Chondrocyte (in vitro differentiated cells): ENCODE measurements at places on chromosomes 1 and 21. TPM values are rescaled to one million over a fixed set of nuclear protein-coding genes. Genes with fewer than 3 reads are reported as not detected.

GRCh38 chr1:30287976-30288375, 435.4 kb downstream of the MATN1 start:
- H3K27me3 ChIP-seq: peaks cover 25% of the 10 kb centered on the region
- DNase-seq: no peak
- no peaks in the 10 kb centered on the region for H3K36me3 ChIP-seq
- no peak overlapping the region for H3K27ac ChIP-seq
- H3K4me1 ChIP-seq: no peaks in the 10 kb centered on the region

DNA sequence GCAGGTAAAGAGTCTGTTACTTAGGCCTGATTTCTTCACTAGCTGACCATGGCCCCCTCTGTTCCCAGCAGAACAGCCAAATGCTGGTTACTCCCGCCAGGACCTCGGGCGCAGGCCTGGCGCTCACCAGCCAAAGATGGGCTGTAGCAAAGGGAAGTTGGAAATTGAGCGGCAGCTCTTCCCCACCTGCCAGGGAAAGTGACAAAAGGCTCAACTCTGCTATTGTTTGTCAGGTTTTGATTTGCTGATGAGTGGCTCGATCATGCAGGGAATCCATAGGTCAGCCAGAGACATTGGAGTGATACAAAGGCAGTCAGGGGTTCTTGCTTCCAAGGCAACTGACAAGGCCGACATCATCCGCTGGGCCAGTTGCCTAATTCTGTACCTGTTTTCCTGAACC, 120.1 kb downstream of the ASTN1 start:
- H3K4me1 ChIP-seq: no peaks in the 10 kb centered on the region
- no peak overlapping the region for H3K27ac ChIP-seq
- no peak for DNase-seq
- no peak overlapping the region for H3K4me3 ChIP-seq

DNA sequence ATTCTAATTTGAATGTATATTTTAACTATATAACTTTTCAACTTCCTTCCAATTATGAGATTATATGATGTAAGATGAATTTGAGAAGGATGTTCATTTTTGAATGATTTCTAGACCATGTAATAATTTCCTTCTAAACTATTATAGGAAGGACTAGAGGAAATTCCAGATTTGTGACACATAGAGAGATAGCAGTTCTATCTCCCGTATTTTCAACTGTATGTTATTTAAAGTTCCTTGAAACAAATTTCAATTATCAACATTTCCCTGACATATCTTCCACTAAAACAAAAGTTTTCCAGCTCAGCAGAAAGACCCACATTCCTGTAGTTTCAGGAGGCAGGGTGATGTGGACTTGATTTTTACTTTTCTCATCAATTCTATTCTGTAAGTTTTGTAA, 396.7 kb upstream of the C1orf87 start:
- DNase-seq: no peak
- H3K4me1 ChIP-seq: peaks cover 17% of the 10 kb centered on the region
- H3K27ac ChIP-seq: peak overlapping the region; percentile 8

- no peaks in the 10 kb centered on the region for H3K27me3 ChIP-seq
- H3K4me1 ChIP-seq: peaks cover 14% of the 10 kb centered on the region
- H3K27ac ChIP-seq: no peak overlapping the region
- H3K36me3 ChIP-seq: no peaks in the 10 kb centered on the region
Measured at GRCh38 chr1:51309291-51309690, 21.1 kb downstream of the TTC39A start.

F13B gene
- not detected in 3 replicates for total RNA-seq

DNA sequence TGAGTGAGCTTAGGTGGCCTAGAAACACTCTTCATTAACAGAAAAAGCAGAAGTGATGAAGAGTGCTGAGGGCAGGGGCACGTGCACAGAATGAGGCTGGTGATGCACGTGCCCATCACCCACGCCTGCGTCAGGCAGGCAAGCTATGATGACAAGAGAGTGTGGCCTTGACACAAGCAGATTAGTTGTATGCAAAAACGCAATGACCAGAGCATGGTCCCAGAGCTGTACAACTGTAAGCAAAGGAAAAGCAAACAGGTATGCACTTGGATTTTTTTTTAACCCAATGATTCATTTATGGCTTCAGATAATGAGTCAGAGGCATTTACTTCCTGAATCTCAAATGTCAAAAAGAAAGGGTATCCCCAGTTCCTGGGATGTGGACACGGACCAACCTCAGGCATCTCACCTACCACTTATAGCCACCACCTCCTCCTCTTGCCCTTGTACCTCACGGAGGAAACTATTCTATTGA, 9.1 kb upstream of the TMEM61 start:
- H3K4me3 ChIP-seq: no peak overlapping the region
- DNase-seq: no peak
- no peaks in the 10 kb centered on the region for H3K36me3 ChIP-seq
- H3K27me3 ChIP-seq: peaks cover 5% of the 10 kb centered on the region
- H3K4me1 ChIP-seq: peaks cover 17% of the 10 kb centered on the region

GRCh38 chr1:24319312-24319863, at the start of gene GRHL3:
GRHL3 (plus strand) TSS chr1:24319357; CDS start chr1:24319552, 195 bp downstream.
- peaks cover 36% of the 10 kb centered on the region for H3K4me1 ChIP-seq
- no peaks in the 10 kb centered on the region for H3K36me3 ChIP-seq
- H3K27me3 ChIP-seq: peaks cover 22% of the 10 kb centered on the region

- peaks cover 4% of the 10 kb centered on the region for H3K36me3 ChIP-seq
- no peak for DNase-seq
- H3K4me1 ChIP-seq: peaks cover 17% of the 10 kb centered on the region
- no peaks in the 10 kb centered on the region for H3K27me3 ChIP-seq
- peak overlapping the region; percentile 75 for H3K4me3 ChIP-seq
Measured at GRCh38 chr1:155278689-155279160, 1.5 kb downstream of the HCN3 start.

- H3K4me1 ChIP-seq: peaks cover 60% of the 10 kb centered on the region
- no peaks in the 10 kb centered on the region for H3K36me3 ChIP-seq
- H3K27me3 ChIP-seq: no peaks in the 10 kb centered on the region
Measured at GRCh38 chr1:109791495-109792043, 27.8 kb upstream of the EPS8L3 start.

GRCh38 chr1:116572771-116573430, 2.1 kb upstream of the CD58 start:
- no peak for DNase-seq
- H3K4me1 ChIP-seq: peaks cover 37% of the 10 kb centered on the region

OR2L3 gene
- total RNA-seq: not detected in 3 replicates

DNA sequence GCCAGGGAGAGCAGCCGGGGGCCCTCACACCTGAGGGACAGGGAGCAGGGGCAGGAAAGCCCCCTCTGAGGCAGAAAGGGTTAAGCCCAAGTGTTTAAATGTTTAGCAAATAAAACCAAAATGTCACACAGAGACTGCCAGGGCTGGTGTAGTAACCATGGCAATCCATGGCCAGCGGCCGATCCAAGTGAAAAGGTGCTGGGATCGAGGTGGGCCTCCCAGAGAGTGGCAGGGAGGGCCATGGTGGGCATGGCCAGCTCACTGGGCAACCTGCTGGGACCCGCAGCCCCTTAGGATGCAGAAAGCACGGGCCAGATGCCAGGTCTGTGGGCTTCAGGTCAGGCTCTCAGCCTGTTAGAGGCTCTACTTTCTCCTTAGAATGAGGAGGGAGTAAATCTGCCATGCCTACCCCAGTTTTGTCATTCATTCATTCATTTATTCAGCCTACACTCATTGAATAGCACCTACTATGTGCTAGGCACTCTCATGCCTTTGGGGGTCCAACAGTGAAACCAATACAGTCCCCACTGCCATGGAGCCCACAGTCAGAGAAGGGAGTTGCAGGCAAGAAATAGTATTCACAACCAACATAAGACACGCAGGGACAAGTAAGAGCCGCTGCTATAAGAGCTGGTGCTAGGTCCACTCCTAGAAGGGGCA, 56.1 kb downstream of the KCNN3 start:
- H3K4me3 ChIP-seq: no peak overlapping the region
- peaks cover under 1% of the 10 kb centered on the region for H3K27me3 ChIP-seq
- no peak for DNase-seq
- no peak overlapping the region for H3K27ac ChIP-seq

GRCh38 chr1:246108278-246108925, 398.7 kb downstream of the SMYD3 start:
- H3K4me1 ChIP-seq: peaks cover 38% of the 10 kb centered on the region
- no peak for DNase-seq
- H3K36me3 ChIP-seq: no peaks in the 10 kb centered on the region

DNA sequence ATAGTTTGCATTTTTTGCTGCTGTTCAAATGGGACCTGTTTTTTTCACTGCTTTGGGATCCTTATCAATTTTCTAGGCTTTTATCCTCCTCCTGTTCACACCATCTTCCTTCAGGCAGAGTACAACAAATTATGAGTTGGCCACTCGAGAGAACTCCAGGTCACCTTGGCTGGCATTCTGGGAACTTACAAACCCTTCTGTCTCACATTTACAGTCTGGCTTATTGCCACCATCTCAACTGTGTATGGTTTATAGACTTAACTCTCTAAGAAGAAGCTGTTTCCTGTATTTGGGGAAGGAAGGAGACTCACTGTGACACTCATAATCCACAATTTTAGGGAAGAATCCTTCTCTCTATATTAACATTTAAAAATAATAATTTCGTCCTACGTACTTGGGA, 5.4 kb upstream of the ZNF691 start:
- peaks cover 24% of the 10 kb centered on the region for H3K36me3 ChIP-seq
- no peaks in the 10 kb centered on the region for H3K27me3 ChIP-seq
- H3K4me1 ChIP-seq: peaks cover 4% of the 10 kb centered on the region
- no peak overlapping the region for H3K27ac ChIP-seq
- no peak overlapping the region for H3K4me3 ChIP-seq

GRCh38 chr1:236953151-236953700, 51.0 kb downstream of the MT1HL1 start:
- no peak overlapping the region for H3K27ac ChIP-seq
- H3K27me3 ChIP-seq: peaks cover 6% of the 10 kb centered on the region
- H3K4me1 ChIP-seq: no peaks in the 10 kb centered on the region
- no peaks in the 10 kb centered on the region for H3K36me3 ChIP-seq
- H3K4me3 ChIP-seq: no peak overlapping the region

GRCh38 chr21:32427958-32428623, 15.6 kb downstream of the EVA1C start:
- no peak overlapping the region for H3K4me3 ChIP-seq
- H3K4me1 ChIP-seq: peaks cover 7% of the 10 kb centered on the region
- H3K27ac ChIP-seq: no peak overlapping the region
- H3K27me3 ChIP-seq: peaks cover 4% of the 10 kb centered on the region

- no peaks in the 10 kb centered on the region for H3K36me3 ChIP-seq
- H3K27ac ChIP-seq: peak overlapping the region; percentile 50
- peaks cover 90% of the 10 kb centered on the region for H3K4me1 ChIP-seq
- DNase-seq: no peak
- H3K4me3 ChIP-seq: no peak overlapping the region
Measured at GRCh38 chr1:64516803-64517568, 47.1 kb downstream of the CACHD1 start.

TFF2 gene
- not detected in 3 replicates for total RNA-seq

SELENBP1 gene
- 5.7 to 11.1 TPM (median 8.9 TPM) in 3 replicates for total RNA-seq

FASLG gene
- total RNA-seq: not detected in 3 replicates

DNA sequence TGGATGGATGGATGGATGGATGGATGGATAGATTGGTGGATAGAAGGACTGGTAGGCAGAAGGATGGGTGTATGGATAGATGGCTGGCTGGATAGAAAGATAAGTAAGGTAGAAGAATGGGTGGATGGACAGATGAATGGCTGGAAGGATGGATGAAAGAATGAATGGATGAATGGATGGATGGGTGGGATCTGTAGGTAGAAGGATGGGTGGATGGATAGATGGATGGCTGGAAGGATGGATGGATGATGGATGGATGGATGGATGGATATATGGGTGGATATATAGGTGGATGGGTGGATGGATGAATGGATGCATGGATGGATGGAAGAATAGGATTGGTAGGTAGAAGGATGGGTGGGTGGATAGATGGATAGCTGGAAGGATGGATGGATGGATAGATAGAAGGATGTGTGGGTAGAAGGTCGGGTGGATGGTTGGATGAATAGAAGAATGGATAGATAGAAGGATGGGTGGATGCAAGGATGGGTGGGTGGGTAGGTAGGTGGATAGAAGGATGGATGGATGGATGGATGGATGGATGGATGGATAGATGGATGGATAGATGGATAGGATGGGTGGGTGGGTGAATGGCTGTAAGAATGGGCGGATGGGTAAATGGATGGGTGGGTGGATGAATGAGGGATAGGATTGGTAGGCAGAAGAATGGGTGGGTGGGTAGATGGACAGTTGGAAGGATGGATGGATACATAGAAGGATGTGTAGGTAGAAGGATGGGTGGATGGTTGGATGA, 7.5 kb downstream of the MASP2 start:
- H3K4me1 ChIP-seq: peaks cover 8% of the 10 kb centered on the region
- H3K4me3 ChIP-seq: no peak overlapping the region
- H3K27ac ChIP-seq: no peak overlapping the region
- no peaks in the 10 kb centered on the region for H3K36me3 ChIP-seq

ITPKB gene
- total RNA-seq: 13.3 to 13.7 TPM (median 13.4 TPM) in 3 replicates

DNA sequence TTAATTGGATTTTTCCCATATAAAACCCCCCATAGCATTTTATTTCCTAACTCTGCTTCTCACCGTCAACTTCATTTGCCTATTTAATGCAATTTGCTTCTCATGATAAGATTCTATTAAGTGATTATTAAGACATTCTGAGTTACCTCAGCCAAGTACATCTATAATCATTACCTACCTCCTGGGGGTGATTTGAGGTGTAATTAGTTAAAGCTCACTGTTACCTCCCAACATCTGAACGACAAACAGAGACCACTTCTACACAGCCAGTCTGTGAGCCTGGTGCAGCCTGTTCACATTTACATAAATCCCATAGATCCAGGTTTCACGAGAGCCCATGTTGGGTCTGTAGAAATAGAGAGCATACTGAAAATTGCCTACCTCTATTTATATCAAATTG, 65.7 kb upstream of the SSX2IP start:
- H3K27ac ChIP-seq: no peak overlapping the region
- peaks cover 8% of the 10 kb centered on the region for H3K4me1 ChIP-seq
- DNase-seq: no peak

MSH4 gene
- 0.20 to 0.48 TPM in 2 of 3 replicates, not detected in the other for total RNA-seq

- H3K4me1 ChIP-seq: peaks cover 17% of the 10 kb centered on the region
- no peaks in the 10 kb centered on the region for H3K27me3 ChIP-seq
- no peak overlapping the region for H3K4me3 ChIP-seq
- H3K27ac ChIP-seq: no peak overlapping the region
- H3K36me3 ChIP-seq: no peaks in the 10 kb centered on the region
- no peak for DNase-seq
Measured at GRCh38 chr1:91499904-91500755, 521 bp upstream of the CDC7 start.

SLC25A34 gene
- 0.90 to 1.9 TPM (median 1.3 TPM) in 3 replicates for total RNA-seq

NUF2 gene
- 3.3 to 4.3 TPM (median 3.6 TPM) in 3 replicates for total RNA-seq

DNA sequence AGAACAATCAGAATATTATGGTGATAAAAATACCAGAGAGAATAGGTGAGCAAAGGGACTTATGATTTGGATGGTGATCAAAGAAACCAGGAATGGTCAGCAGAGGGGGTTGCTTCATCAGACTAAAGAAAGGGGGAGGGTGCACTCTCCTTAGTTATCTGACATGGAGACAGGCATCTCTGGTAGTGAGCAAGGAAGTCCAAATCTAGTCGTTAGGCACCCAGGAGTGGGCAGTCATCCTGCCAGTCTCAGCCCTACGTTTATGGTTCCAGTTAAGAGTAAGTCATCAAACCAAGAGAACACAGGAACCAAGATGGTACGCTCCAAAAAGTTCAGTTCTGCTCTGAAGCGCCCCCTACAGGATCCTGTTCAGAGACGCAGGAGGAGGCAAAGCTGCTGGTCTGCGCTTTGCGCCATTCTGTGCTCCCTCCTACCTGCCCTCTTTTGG, 28.6 kb downstream of the EBNA1BP2 start:
- H3K27ac ChIP-seq: no peak overlapping the region
- H3K4me1 ChIP-seq: peaks cover 8% of the 10 kb centered on the region
- H3K4me3 ChIP-seq: no peak overlapping the region
- H3K36me3 ChIP-seq: no peaks in the 10 kb centered on the region
- H3K27me3 ChIP-seq: no peaks in the 10 kb centered on the region
- no peak for DNase-seq

BACE2 gene
- 68.0 to 78.8 TPM (median 77.9 TPM) in 3 replicates for total RNA-seq

FAM72A gene
- 1.9 to 3.3 TPM (median 2.3 TPM) in 3 replicates for total RNA-seq

SPRR3 gene
- not detected in 3 replicates for total RNA-seq
